RKO (cell line): ENCODE measurements at places on chromosomes 1 and 21.

DNA sequence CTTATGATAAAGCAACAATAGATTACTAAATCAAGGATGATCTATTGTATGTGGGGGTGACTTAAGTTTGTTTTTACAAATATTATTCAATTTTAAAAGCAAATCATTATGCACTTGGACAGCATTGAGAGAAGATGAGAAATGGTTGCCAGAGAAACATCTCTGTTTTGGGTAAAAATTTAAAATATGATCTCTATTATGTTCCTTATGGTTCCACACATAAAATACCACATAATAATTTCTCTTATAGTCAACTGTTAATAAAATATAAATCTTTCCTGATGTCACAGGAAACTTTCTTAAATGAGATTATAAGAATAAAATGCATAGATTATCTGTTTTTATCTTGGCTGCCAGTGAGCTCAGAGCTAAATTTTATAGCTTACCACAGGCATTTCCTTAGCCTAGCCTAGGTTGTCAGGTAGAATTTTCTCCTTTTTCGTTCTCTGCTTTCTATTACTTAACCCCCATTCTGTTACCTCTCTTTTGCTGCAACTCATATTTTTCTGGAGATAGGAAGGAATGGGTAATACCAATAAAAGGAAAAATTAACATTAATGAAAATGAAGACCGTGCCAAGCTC lies 109.7 kb downstream of the TGFB2 start:
- DNase-seq = no peak

DNA sequence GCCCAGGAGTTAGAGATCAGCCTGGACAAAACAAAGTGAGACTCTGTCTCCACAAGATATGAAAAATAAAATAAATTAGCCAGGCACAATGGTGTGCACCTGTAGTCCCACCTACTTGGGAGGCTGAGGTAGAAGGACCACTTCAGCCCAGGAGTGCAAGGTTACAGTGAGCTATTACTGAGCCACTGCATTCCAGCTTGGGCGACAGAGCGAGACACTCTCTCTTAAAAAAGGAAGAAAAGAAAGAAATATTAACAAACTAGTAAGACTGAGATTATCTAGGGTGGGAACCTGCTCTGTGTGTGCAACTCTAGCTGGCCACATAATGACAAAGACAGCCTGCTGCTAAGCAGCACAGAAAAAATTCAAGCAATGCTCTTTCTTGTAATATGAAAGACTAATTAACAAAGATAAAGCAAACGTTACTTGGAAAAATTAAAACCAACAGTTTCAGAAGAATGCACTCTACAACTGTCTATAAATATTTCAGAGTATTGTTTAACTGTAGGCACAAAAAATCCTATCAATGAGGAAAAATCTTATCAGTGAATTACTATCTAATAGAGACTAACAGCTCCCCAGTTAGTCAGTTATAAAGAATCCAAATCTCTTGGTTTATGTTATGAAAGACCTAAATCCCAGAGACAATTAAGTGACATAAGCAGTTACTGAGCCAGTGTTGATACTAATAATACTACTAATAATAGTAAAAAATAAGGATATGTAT lies 74.5 kb downstream of the ENAH start:
- DNase-seq = no peak

DNA sequence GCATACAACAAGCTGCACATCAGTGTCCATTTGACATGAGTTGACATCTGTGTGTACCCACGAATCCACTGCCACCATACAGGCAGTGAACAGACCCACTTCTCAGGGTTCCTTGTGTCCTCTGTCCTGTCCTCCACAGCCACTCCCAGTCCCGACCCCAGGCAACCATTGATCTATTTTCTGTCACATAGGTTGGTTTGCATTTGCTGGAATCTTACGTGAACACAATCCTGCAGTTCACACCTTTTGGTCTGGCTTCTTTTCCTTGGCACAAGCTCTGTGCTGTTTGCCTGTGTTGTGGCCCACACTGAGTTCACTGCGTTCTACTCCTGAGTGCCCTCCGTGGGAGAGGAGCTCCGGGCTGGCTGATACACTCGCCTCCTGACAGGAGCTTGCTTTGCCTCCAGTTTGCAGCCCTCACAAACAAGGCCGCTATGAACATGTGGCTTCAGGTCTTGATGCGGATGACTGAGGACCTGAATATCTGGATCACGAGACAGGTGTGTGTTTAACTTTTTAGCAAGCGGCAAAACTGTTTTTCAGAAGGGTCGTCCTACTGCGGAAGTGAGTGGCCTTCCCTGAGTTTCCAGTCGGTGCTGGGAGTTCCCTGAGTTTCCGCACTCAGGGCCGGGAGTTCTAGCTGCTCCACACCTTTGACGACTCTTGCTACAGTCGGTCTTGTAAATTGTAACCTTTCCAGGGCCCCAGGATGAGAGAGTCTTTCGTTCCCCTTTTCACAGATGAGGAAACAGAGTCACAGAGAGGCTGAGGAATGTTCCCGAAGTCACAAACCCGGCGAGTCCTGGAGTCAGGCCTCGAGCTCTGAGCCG lies 13.0 kb upstream of the COL18A1 start:
- DNase-seq = no peak

GRCh38 chr1:240646571-240647240 lies 34.8 kb upstream of the GREM2 start:
- DNase-seq = no peak

GRCh38 chr1:246748867-246749266 lies 24.7 kb downstream of the SCCPDH start:
- peak; percentile 19 for DNase-seq

DNA sequence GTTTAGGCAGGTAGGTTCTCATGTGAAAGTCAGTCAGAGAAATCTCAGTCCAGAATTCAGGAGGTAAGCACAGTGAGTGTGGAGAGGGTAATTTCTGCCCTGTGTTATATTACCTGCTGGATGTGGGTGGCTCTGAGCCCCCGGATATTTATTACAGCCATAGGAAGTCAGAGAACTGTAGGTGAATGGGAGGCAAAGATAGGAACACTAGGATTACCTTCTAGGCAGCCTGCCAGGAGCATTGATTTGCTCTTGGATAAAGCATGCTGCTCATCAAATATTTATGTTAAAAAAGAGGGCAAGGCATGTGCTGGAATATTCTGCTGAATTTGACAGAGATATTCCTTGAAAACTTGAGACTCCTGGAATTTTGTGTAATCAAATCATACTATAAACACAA lies 8.5 kb downstream of the GNG12 start:
- DNase-seq = no peak

DNA sequence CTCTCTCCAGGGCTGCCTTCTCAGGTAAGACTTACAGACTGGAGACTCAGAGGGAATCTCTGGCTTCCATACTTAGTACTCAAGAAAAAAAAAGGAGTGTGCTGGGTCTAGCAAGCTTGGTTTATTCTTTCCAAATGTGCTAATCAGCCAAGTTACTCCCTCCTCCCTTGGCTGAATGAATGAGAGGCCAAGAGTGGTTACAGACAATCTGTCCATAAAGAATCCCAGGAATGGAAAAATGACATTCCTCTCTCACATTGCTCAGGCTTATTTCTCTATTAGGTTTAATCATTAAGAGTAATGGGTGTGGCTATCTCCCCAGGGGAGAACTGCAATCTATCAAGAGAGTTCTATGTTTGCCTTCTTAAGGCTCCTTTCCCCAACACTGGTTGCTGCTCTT lies 547.3 kb upstream of the PLXNA2 start:
- DNase-seq = no peak

DNA sequence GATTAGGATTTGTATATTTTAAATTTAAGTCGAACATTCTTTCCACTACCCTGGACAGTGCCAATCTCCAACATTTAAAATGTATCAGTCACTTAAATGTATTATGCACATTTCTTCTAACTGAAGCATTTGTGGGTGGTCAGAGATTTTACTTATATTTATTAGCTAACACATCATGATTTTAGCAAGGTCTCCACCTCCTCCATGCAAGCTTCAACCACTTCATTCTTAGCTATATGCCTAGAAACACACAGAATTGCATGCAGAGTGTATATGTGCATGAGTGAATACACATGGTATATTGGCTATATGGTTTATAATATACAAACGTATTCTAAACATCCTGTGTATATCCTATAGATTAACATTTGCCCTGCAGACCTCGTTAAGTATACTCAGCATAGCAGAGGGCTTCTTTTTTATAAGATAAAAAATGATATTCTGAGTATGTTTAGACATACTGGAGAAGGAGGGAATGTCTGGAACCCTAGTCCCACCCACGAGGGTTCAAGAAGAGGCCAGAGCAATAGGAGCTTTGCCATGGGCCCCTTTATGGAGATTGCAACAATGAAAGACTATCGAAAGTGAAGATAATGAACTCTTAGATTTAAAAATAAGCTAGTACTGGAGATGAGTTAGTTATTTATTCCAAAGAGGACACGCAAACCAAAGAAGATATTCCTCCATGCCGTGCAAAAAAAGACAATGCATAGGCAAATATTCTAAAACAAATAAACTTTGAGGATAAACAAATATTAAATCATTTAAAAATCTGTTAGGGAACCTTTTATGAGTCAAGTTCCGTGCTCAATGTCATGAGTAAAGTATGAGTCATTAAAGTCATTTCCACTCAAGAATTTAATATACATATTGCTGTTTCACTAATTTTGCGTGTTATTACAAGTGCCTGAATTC lies 480.4 kb downstream of the SIPA1L2 start:
- peak; percentile 34 for DNase-seq

DNA sequence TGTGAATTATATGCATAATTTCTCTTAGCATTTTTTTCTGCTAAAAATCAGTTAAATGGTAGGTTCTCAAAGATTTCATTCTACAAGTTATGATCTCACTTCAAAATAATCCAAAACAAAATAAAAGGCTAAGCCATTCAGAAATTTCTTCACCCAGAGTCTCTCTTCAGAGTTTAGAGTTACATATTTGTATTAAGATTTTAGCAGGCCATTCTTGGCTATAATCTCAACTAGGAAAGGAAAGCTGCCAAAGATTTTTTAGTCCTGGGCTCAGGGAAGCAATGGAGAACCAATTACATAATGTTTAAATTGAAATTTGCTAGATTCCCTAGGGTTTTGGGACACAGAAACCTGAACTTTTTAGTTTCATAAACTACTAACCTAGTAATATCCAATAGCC lies 245.0 kb downstream of the USH2A start:
- no peak for DNase-seq

GRCh38 chr1:44848456-44849181 lies 5.6 kb upstream of the PTCH2 start:
- DNase-seq = no peak

- peak; percentile 30 for DNase-seq
Observed at GRCh38 chr1:44693159-44693558, 18.6 kb downstream of the ARMH1 start.

GRCh38 chr1:169363046-169363730 lies 4.4 kb downstream of the NME7 start:
- DNase-seq = peak; percentile 31

DNA sequence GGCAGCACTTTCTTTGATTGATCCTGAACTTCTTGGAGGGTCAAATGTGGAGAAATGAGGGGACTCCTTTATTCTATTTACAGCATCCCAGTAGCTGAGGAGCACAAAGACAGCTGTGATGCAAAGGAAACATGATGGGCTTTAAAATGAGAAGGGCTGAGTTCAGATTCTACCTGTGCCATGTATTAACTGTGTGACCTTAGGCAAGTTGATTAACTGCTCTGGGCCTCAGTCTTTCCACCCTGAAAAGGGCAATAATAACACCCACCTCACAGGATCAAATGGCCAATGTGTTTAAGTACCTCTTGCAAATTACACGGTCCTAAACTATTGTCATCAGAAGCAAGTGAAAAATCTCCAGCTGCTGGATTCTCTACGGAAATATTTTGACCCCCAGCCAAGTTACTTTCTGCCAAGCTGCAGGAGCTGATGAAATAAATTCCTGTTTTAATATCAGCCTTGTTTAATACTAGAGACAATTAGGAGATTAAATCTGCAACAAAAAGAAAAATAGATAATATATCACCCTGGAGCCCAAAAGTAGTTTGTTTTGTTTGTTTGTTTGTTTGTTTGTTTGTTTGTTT lies 15.7 kb downstream of the TMEM81 start:
- DNase-seq = no peak

- DNase-seq = peak; percentile 39
Observed at GRCh38 chr1:218553197-218553596, 208.1 kb downstream of the TGFB2 start.

DNA sequence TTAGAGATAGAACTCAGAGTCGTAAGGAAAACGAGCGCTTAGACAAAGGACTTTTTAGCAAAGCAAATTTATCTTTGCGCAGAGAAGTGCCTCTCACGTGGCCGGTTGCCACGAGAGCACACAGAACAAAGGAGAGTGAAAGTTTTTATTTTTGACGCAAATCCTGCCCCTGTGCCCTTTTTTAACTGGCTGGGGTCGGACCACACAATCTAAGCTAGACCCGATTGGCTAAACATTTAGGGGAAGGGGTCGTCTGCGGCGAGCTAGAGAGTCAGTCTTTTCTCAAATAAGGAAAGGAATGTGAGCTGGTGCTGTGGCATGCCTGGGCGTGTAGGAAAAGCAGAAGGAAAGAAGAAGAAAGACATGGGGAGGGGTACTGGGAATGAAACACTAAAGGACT lies 2.4 kb downstream of the KRTAP10-2 start:
- DNase-seq = no peak

- no peak for DNase-seq
Observed at GRCh38 chr1:65942476-65942875, 149.8 kb downstream of the PDE4B start.

DNA sequence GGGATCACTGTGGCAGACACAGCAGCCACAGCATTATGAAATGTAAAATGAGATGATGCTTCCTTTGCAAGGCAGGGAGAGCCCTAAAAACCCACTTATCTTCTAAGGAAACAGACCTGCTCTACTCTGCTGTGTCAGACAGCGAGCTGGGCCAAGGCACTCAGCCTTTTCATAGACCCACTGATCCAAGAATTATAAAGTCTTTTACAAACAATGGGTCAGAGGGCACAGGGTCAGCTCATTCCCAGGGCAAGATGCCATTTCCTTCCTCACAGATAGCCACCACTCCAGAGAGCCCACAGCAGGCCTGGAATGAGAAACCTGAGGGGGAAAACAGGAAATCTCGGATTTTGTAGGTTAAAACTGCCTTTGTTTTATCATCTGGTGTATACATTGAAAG lies 42.9 kb downstream of the CASQ2 start:
- DNase-seq = no peak

- DNase-seq = no peak
Observed at GRCh38 chr1:217211486-217211885, 419.4 kb downstream of the GPATCH2 start.

GRCh38 chr1:54792686-54793282 lies 8.3 kb downstream of the TTC22 start:
- DNase-seq = no peak

GRCh38 chr21:14947613-14948160 lies 117.1 kb downstream of the NRIP1 start:
- no peak for DNase-seq

GRCh38 chr1:153616144-153616916 lies at the start of gene S100A14:
S100A14 (minus strand) TSS chr1:153616325; CDS start chr1:153615858, 467 bp downstream.
- DNase-seq = no peak

GRCh38 chr1:55368698-55369097 lies 153.5 kb upstream of the USP24 start:
- DNase-seq = no peak

- peak; percentile 47 for DNase-seq
Observed at GRCh38 chr1:217718873-217719272, 87.7 kb downstream of the SPATA17 start.

GRCh38 chr1:41848216-41848952 lies 70.3 kb downstream of the HIVEP3 start:
- DNase-seq = no peak

GRCh38 chr1:219330001-219330400 lies 156.3 kb downstream of the LYPLAL1 start:
- DNase-seq = no peak

GRCh38 chr1:91751275-91751674 lies 134.7 kb downstream of the TGFBR3 start:
- DNase-seq = no peak

GRCh38 chr1:206513312-206514111 lies 6.2 kb downstream of the RASSF5 start:
- no peak for DNase-seq
